ENCODE measurements at places on chromosomes 6 and 20.

- DNase-seq, result no peak
Observed at GRCh38 chr6:52420668-52421358, 671 bp downstream of the EFHC1 start.

DNA sequence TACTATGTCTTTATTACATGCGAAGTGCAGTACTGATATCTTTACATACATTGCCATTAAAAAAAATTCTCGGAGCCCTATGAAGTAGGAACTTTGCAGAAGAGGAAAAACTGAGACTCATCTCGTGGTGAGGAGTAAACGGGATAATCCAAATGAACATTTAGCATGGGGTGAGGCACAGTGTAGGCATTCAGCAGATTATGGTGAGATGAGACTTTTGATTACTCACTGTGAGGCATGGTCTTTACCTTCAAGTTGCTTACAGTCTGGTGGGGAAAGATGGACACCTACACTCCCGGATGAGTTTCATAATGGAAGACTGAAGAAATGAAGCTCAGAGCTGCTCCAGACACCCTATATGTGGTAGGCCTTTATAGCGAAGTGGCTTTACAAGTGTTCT lies 1.4 kb downstream of the RPRD1B start:
- DNase-seq, result no peak

GRCh38 chr20:49328790-49329189 lies 50.9 kb upstream of the ZNFX1 start:
- no peak for DNase-seq

DNA sequence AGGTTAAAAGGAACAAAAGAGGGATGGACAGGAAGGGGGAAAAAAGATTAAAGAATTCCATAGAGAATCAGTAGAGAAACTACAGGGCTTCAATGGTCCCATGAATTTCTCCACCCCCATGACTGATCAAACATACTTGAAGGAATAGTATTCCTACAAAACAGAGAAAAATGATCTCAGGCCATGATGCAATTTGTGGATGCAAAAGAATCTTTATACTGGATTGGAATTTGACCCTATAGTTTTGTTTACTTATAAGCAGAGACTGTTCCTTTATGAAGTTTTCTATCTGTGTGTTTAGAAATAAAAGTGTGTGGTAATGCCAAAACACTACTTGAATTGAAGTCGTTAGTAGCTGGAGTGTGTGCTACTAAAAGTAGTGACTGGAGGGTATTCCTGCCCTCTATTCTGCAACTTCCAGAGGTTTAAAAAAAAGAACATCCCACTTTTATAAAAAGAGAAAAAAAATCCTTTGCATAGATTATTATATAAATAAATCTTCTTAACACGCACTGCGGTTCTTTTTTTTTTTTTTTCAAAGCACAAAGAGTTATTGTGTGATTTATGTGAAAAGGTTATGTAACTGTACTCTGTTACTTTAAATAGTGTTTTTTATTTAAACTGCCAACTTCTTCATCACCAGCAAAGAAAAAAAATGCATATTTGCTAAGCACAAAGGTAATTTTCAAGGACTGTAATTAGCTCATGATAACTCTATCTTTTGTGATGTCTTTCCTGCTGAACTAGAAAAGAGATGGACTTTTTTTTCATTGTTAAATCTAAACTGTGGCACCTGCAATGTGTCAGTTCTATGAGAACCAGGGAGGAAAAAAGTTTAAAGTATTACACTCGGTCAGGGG lies 214.5 kb upstream of the CITED2 start:
- no peak for DNase-seq

DNA sequence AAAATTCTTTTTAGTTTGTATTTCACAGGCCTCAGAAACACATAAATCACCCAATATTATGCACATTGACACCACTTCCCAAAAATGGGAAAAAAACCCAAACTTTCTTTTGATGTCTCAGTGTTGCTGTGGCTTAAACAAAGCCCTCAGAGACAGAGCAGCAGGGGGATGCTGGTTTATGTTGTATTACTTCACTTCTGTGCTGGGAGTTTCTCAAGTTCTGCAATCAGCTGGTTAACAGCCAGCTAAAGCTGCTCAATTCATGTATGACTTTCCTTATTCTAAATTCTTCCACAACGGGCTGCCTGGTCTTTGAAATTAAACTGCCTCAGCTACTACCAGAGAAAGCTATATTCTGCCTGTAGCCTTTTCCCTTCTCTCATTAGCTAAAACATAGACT lies 5.6 kb downstream of the FILIP1 start:
- no peak for DNase-seq

DNA sequence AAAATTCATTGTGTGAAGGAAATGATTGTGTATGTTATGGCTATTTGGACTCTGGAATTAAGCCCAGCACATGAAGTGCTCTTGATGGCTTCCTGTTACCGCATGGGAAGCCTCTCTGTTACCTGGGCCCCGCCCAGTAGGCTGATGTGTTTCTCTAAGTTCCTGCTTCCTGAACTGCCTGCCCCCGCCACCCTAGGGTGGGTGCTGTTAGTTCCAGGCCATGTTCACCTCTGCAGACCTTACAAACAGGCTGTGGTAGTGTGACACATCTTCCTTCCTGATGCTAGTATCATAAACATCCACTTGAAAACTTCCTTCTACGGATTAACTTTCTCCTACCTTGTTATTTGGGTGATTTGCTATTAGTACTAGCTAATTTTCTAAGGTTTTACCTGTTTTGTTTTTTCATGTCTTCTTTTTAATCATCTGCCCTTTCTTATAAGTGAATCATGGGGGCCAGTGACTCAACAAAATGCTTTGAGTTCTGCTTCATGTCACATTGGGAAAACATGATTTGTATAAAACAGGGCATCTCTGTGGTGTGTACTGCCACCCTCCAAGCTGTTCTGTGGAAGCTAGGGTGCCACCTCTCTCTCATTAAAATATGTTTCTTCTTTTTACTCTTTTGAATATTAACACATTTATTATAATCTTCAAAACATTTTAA lies 40.6 kb downstream of the SH3BGRL2 start:
- DNase-seq, result no peak

DNA sequence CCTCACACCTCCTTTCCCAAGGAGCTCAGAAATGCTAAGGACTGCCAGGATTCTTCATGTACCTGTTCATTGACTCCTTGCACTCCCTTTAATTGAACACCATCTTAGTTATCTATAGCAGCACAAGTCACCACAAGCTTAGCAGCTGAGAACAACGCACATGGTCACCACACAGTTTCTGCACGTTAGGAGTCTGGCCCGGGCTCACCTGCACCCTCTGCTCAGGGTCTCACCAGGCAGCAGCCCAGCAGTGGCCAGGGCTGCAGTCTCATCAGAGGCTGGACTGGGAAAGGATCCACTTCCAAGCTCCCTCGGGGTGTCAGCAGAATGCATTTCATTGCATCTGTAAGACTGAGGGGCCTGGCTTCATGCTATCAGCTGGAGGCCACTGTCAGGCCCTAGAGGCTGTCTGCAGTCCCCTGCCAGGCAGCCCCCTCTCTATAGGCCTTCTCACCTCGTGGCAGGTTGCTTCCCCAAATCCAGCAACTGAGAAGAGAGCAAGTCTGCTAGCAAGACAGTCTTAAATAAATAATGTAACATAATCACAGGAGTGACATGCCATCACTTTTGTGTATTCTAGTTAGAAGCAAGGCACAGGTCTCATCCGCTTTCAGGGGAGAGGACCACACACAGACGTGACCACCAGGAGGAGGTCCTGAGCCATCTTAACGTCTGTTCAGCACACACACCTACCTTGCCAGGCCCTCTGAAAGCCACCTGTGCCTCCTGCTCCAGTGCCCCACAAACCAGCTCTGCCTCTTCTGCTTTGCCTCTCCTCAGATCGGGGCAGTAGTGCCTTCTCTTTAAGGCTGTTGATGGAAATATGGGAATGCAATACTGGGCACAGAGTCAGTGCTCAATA lies 165.2 kb upstream of the CST7 start:
- no peak for DNase-seq

- no peak for DNase-seq
Observed at GRCh38 chr6:49252901-49253300, 210.2 kb downstream of the MMUT start.

- no peak for DNase-seq
Observed at GRCh38 chr6:164010441-164011103, 596.1 kb downstream of the QKI start.

DNA sequence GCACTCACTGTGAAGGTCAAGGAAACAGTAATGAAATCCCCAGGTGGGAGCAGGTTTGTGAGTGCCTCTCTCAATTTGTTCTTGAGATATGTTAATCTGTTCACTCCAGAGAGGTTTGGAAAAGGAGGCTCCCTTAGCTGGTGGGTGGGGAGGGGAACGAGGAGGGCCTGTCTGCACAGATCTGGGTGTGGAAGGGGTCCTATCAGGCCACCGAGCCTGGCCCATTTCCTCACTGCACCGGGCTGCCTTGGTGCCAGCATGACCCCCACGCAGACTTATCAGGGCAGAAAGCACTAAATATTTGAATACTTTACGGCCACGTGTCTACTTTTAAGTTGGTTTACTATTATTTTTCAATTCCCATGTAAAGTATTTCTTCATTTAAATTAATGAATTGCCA lies 8.3 kb downstream of the AGPAT4 start:
- DNase-seq, result no peak

DNA sequence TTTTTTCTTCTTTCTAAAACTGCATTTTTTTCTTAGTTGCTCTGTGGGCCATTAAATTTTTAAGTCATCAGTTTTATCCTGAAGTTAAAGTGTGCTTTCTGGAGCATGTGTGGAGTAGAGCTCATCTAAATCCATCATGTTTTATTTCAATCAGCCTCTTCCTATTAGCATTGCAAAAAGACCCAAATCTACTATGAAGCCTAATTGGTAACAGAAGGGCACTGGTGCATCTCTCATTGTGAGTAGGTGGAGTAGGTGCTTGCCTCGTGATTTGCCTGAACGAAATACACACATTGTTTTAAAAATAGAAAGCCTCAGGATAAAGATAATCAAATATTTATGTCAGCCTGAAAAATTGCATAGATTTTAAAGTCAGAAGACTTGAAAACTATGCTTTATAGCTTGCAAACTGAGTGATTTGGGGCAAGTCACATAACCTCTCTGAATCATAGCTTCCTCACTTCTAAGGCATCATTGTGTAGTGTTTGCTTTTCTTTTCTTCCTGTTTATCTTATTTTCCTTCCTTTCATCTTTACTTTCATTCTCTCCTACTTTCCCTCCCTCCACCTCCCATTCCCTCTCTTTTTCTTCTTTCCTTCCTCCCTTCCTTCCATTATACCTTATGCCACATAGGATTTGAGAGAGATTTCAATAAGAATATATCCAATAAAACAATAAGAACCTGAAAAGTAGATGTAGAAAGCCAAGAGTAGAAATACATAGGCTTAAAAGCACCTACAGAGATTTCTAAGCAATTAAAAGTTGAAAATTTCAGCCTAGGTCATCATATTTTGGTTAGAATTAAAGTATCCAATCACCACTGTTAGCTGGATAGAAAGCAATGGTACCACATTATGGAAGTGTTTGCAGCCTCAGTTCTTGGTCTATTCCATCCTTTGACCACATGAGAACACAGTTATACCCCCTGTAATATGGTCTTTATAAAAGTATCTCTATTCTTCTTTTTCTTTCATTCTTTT lies 49.6 kb upstream of the RNF146 start:
- DNase-seq, result no peak

DNA sequence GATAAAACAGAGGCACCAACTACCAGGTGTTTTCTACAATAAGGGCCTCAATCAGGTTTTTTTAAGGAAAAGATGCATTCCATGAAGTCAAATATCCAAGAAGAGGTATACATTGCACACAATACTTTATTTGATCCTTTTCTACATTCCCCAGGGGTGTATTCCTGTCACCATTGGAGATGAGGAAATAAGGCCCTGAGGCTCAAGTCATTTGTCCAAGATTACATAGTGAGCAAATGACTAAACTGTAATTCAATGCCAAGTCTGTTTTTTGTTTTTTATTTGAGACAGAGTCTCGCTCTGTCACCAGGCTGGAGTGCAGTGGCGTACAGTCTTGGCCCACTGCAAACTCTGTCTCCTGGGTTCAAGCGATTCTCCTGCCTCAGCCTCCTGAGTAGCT lies 69.2 kb upstream of the CDYL start:
- DNase-seq, result no peak

- peak; percentile 81 for DNase-seq
Observed at GRCh38 chr20:51541189-51542032, 1.1 kb downstream of the NFATC2 start.

DNA sequence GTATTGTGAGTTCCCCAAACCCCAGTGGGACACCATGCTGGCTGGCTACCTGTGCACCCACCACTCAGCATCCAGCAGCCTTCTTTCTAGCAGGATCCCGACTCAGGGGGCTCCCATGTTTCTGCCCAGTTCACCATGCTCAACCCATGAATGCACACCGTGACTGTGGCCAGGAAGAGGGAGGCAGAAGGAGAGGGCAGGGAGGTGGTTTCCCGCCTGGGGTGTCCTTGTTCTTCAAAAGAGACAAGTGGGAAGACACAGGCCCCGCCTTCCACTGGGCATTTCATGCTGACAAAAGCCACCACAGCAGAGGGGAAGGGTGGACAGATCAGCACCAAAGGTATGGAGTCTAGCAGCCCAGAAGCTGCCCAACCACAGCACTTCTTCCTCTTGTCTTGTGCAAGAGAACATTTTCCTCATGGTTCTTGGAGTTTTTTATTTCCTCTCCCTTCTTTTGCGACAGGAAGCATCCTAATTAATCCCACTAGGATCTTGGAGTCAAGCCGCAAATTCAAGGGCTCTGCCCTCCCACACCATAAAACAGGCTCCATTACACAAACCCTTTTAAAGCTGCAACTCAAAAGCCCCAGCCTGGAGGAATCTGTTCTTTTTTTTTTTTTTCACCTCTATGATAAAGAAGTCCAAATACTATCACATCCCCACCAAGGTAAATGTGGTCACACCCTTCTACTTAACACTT lies 13.5 kb upstream of the ANKRD60 start:
- no peak for DNase-seq

- DNase-seq, result no peak
Observed at GRCh38 chr6:153624528-153624927, 414.5 kb upstream of the OPRM1 start.

DNA sequence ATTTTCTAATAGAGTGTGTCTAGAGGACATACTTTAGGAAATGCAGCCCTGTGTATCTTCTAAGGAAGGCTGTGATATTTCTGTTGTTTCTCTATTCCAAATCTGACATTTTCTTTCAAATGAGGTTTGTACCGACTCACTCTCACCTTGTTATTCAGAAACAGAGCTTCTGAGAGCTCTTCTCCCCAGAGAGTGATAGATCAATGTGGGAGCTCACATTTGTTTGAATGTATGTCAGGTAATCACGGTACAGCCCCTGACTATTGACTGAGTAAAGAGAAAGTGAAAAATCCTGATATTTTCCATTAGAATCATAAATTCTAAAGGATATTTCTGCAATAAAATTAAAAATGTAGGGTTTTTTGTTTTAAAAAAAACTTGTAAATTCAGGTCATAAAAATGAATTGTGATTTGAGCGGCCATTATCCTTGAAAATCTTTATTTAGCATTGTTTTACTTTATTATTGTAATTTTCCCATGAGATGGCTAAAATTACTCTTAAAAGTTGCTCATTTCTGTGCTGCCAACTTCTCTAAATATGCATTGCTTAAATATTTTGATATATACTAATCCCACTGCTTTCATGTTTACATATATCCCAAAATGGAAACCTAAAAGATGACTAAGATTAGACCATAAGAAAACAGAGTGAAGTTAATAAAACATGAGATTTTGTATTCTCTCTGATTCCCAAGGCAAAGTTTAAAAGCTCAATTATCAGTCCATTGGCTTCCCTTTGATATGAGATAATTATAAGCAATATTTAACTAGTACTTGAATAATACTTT lies 1226.8 kb upstream of the CITED2 start:
- no peak for DNase-seq

Data from T-helper 1 cell (primary cell).